Fibroblast of skin of right biceps (primary cell): ENCODE measurements at places on chromosomes 12 and 14.

GRCh38 chr14:31920001-31920400 is 157.1 kb upstream of the ARHGAP5 start:
- DNase-seq: no peak

- no peak for DNase-seq
These were observed 5.2 kb downstream of the AVIL start for GRCh38 chr12:57813111-57813970.

DNA sequence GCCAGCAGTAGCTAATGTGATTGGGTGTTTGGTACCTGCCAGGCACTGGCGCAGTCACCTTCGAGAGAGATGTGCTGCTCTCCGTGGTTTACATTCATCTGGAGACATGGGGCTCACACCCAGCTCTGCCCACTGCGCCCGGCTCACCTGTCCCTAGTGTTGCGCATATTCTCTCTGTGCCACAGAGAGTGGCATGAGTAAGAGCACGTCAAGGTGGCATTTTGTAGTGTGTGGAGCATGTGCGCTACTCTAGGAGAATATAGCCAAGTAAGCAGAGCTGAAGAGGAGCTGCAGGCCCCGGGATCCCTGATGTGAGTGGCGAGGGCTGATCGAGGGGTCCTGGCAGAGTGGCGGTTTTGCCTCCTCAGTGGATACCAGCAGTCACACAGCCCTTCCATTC is 46.9 kb downstream of the TPCN1 start:
- DNase-seq: no peak

GRCh38 chr14:77314043-77314442 is 6.6 kb downstream of the POMT2 start:
- DNase-seq: peak; percentile 50

GRCh38 chr12:19222558-19222957 is 93.0 kb downstream of the PLEKHA5 start:
- peak; percentile 65 for DNase-seq
